ENCODE measurements at places on chromosomes 1 and 21. TPM values are rescaled to one million over a fixed set of nuclear protein-coding genes. Genes with fewer than 3 reads are reported as not detected.

CD5L gene
- not detected for total RNA-seq

SPRR4 gene
- total RNA-seq: not detected

RUNX3 gene
- total RNA-seq: not detected

ATAD3C gene
- 0.89 TPM for total RNA-seq

CRABP2 gene
- total RNA-seq: 0.25 TPM

SELP gene
- total RNA-seq: 0.13 TPM

OR6K2 gene
- not detected for total RNA-seq

CLDN19 gene
- not detected for total RNA-seq

LCE6A gene
- total RNA-seq: not detected

CASZ1 gene
- 2.3 TPM for total RNA-seq

HOOK1 gene
- under 0.01 TPM for total RNA-seq

CDC14A gene
- total RNA-seq: 5.3 TPM

KRTAP12-2 gene
- not detected for total RNA-seq

LRRN2 gene
- total RNA-seq: 0.38 TPM

FAAH gene
- total RNA-seq: 0.64 TPM

ADORA1 gene
- total RNA-seq: not detected

SLC9C2 gene
- not detected for total RNA-seq

PPIAL4G gene
- total RNA-seq: not detected

STRIP1 gene
- total RNA-seq: 31.1 TPM

CEP170 gene
- 99.4 TPM for total RNA-seq

RCSD1 gene
- total RNA-seq: 21.4 TPM

STUM gene
- 0.25 TPM for total RNA-seq

HSD3B1 gene
- not detected for total RNA-seq

PPFIA4 gene
- 0.13 TPM for total RNA-seq

TCHHL1 gene
- not detected for total RNA-seq

MEX3A gene
- total RNA-seq: 3.6 TPM

SFN gene
- total RNA-seq: 0.13 TPM

USH2A gene
- total RNA-seq: not detected

ESPN gene
- 1.3 TPM for total RNA-seq

NBPF4 gene
- total RNA-seq: not detected

WNT3A gene
- not detected for total RNA-seq

MX2 gene
- 0.51 TPM for total RNA-seq

SELL gene
- total RNA-seq: 0.13 TPM

OPTC gene
- total RNA-seq: not detected

THEM5 gene
- not detected for total RNA-seq

FAM43B gene
- total RNA-seq: under 0.01 TPM

C1orf74 gene
- total RNA-seq: 1.9 TPM

SH3BP5L gene
- 24.8 TPM for total RNA-seq

CLDN17 gene
- not detected for total RNA-seq

CCDC185 gene
- total RNA-seq: not detected

CBR3 gene
- total RNA-seq: 3.0 TPM

REN gene
- total RNA-seq: not detected

ATP6V0B gene
- total RNA-seq: 125 TPM

FAM72A gene
- 3.9 TPM for total RNA-seq

PDZK1 gene
- not detected for total RNA-seq

CCDC27 gene
- not detected for total RNA-seq

SMIM1 gene
- total RNA-seq: 0.51 TPM

LGR6 gene
- not detected for total RNA-seq

TMEM54 gene
- total RNA-seq: 20.1 TPM

IGSF21 gene
- not detected for total RNA-seq

TDRD5 gene
- total RNA-seq: 0.51 TPM

TLCD4 gene
- total RNA-seq: under 0.01 TPM

SPATA1 gene
- 0.13 TPM for total RNA-seq
